ENCODE measurements at places on chromosomes 13 and 19.

- DNase-seq, result no peak
Observed at GRCh38 chr19:30663611-30664174, 291.5 kb downstream of the ZNF536 start.

GRCh38 chr13:80563439-80563838 lies 222.5 kb upstream of the SPRY2 start:
- no peak for DNase-seq

DNA sequence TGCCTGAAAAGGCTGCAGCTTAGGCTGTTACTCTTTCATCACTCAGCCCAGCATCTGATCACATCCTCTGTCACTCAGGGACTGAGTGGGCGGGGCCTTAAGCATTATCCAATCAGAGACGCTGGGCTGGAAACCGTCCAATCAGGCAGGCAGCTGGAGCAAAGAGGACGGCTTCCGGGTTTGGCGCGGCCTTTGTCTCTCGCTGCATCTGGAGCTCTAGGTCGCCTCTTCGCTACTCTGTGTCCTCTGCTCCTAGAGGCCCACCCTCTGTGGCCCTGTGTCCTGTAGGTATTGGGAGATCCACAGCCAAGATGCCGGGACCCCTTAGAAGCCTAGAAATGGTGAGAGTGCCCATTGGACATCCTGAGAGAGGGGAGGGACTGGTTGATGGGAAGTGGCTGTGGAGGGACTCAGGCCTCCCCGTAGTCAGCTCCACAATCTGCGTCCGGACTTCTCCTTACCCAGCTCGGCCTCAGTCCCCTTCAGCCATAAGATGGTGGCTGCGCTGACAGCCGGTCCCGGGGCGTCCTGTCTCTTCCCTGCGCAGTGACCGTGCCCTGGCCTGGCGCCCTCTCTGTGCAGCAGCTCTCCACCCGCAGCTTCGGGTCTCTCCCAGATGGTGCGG lies at the start of gene ZNF486:
ZNF486 (plus strand) TSS at position 195 of the 625 bp plus-strand sequence; CDS start at position 312, 117 bp downstream.
- DNase-seq, result peak; percentile 91

DNA sequence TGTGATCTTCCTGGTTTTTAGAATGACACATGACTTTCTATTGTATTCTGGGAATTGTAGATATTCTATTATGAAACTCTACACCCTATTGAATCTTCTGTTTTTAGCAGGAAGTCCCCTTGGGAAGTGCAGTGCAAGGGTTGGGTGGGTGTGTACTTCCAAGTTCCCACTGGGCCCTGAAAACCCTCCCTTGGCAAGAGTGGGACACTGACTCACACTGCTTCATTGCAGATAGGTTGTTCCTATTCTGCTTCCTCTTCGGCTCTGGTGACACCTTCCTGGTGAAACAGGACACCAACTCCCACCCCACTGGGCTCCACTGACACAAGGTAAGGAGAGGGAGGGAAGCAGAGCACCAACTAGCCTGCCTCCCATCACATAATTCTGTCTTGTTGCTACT lies 121.8 kb downstream of the KCTD12 start:
- DNase-seq, result no peak

DNA sequence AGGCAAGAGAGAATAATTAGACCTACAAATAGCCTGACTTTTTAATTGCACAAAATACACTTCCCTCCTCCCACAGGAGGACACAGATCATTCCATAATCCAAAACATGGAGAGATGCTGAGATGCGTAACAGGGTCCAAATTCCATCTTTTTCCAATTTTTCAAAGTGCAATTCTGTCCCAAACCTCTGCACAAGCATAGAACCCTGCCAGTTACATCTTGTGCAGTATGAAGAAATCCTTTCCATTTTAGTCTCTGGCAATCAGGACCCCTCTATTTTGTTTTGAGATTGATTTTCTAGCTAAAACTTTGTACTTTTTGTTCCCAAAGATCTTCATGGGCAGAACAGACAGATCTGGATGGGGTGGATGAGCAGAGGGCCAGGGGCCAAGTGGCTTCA lies 209.2 kb downstream of the B3GLCT start:
- no peak for DNase-seq
